Left cardiac atrium (tissue), 4 donors: ENCODE measurements at places on chromosomes 3 and 15. TPM values are rescaled to one million over a fixed set of nuclear protein-coding genes. Genes with fewer than 3 reads are reported as not detected.
A peak's percentile ranks its signal among the peaks of the same experiment; 100 is the strongest.

GNAT1 gene
- total RNA-seq: not detected

CCR2 gene
- 1.9 TPM for total RNA-seq

HRG gene
- total RNA-seq: not detected

LYZL4 gene
- not detected for total RNA-seq

NR1I2 gene
- total RNA-seq: 0.09 TPM

UBA7 gene
- total RNA-seq: 23.9 TPM

ANP32A gene
- total RNA-seq: 118 TPM

ANO10 gene
- 16.7 TPM for total RNA-seq

WDR72 gene
- total RNA-seq: 0.10 TPM

POLR2M gene
- total RNA-seq: 51.2 TPM

NGLY1 gene
- total RNA-seq: 31.5 TPM

MUSTN1 gene
- total RNA-seq: 33.4 TPM

GRCh38 chr3:176974279-176974678 lies 223.0 kb downstream of the TBL1XR1 start:
- DNase-seq: no peak

DNA sequence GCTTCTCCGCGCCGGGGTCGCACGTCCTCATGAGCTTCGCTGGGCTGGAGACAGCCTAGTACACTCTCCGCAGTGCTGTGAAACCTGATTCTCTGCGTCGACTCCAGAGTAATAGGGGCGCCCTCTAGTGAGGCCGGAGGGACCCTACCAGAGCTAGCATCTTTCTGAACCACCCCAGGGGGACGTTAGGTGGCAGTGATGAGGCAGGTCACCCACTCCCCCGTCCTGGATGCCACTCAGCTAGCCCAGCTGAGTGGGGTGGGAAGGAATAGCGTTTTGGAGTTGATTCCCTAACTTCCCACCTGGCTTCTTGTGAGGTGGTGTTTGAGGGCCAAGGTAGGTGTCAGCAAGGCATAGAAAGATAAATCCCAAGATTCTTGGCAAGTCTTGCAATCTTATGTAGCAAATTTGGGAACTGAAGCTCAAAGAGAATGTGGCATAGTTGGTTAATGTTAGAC lies 4.0 kb downstream of the DUOXA2 start:
- peak; percentile 90 for DNase-seq

DNA sequence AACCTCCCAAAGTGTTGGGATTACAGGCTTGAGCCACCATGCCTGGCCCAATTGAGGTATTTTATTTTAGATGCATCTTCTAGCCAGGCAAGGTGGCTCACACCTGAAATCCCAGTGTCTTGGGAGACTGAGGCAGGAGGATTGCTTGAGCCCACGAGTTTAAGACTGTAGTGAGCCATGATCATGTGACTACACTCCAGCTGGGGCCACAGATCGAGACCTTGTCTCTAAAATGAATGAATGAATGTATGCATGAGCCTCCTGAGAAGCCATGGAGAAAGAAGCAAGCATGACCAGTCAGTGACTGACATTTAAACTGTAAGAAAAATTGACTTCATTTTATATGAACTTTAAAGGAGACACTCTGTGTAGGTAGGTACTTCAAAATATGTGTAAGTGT lies 105.7 kb downstream of the ZNF609 start:
- DNase-seq: no peak

DNA sequence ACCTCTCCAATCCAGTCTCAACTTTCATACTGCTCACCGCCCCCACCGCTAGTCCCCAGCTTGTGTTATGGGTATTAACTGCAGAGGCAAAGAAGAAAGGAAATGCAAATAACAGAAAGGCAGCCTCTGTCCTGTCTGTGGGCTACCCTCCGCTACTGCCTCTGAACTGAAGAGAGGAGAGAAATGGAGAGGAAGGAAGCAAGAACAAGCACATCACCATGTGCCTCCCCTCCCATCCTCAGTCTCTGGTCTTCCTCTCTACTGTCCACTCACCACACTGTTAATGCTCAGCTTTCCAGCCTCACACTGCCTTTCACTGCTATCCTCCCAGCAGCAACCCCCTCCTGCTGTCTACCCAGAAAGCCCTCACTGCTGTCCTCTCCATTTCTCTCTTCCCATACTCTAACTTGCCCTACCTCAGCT lies 139.0 kb upstream of the SLC2A2 start:
- no peak for DNase-seq

- peak; percentile 24 for DNase-seq
Measured at GRCh38 chr3:87260270-87260669, 16.1 kb downstream of the POU1F1 start.

- DNase-seq: no peak
Measured at GRCh38 chr3:135567223-135567622, 398.3 kb upstream of the PPP2R3A start.

DNA sequence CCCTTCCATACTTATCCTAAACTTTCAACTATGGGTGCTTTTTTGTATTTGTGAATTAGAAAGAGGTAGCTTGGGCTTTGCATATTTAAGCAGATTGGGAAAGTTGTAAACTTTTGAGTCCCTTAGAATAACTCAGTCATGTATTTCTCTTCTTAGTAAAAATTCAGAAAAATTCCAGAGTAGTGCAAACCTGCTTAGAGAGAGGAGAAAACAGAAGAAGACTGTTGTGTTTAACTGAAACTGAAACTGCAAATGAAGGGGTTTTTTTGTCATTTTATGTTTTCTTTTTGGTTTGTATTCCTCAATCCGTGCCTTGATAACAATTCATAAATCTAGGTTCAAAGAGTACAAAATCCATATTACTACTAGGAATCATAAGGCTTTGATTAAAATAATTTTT lies 31.3 kb downstream of the CD200 start:
- no peak for DNase-seq

- DNase-seq: no peak
Measured at GRCh38 chr3:125959317-125960065, 9.5 kb upstream of the ROPN1B start.

DNA sequence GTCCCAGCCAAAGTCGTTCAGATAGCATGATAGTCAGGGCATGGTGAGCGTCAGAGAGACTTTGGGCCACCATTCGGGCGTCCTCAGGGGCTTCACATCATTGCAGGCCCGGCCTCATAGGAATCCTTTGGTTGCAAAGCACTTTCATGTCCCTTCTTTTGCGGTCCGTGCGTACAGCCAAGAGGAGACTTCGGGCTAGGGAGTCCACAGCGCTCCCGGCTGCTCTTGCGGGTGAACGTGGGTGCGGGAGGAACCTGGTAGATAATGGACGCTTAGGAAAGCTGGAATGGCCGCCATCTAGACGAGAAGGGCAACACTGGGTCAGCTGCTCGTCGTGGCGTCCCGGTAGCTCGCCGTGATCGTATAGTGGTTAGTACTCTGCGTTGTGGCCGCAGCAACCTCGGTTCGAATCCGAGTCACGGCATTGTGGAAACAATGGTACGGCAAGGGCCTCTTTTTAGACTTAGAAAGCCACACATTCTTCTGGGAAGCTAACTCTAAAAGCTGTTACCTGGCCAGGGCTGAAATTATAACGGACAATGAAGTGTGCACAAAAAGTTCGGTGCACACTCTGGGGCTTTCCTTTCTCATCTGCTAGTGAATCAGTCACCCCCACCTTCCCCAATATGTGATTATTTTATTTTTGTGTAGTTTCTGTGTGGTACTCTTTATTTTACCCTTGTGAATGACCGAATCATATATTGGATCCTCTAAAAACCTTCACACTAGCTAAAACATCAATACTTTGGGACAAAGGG lies 13.2 kb upstream of the SHF start:
- DNase-seq: peak; percentile 83

- DNase-seq: no peak
Measured at GRCh38 chr3:8760091-8760490, 9.3 kb downstream of the OXTR start.

- no peak for DNase-seq
Measured at GRCh38 chr3:111636366-111636885, 41.3 kb upstream of the ZBED2 start.

DNA sequence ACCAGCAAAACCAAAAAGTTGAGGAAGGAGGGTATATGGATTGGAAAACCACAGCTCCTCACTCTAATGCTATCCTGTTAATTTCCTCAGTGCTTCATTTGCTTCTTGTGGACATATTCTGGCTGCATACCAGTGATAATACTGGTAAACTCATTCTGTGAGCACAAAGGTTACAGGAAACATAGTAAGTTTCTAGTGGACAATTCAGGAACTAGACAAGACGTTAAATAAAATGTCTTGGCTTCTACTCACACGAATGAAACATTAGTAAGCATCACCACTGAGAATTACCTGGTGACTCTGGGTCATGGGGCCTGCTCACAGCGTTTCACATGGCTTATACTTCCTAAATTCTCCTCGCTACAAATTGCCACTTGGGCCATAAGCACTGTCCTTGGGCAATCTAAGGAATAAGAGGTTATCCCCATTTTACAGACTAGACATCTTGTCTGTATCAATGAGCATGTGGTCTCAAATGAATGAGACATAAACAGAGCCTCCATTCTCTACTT lies 20.1 kb upstream of the PPIB start:
- no peak for DNase-seq

GRCh38 chr15:92883163-92883875 lies 16.8 kb upstream of the CHD2 start:
- DNase-seq: peak; percentile 48

DNA sequence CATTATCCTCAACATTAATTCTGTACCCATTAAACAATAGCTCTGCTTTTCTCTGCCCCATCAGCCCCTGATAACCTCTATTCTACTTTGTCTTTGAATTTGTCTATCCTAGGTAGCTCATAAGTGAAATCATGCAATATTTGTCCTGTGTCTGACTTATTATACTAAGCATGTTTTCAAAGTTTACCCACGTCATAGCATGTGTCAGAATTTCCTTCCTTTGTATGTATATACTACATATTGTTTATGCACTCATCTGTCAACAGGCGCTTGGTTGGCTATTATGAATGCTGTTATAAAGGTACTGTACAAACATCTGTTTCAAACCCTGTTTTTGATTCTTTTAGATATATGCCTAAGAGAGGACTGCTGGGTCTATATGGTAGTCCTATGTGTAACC lies 18.2 kb downstream of the CSNK1G1 start:
- DNase-seq: no peak

GRCh38 chr3:26639339-26639738 lies 16.8 kb downstream of the LRRC3B start:
- no peak for DNase-seq

- DNase-seq: no peak
Measured at GRCh38 chr3:74904646-74905045, 290.2 kb upstream of the CNTN3 start.

DNA sequence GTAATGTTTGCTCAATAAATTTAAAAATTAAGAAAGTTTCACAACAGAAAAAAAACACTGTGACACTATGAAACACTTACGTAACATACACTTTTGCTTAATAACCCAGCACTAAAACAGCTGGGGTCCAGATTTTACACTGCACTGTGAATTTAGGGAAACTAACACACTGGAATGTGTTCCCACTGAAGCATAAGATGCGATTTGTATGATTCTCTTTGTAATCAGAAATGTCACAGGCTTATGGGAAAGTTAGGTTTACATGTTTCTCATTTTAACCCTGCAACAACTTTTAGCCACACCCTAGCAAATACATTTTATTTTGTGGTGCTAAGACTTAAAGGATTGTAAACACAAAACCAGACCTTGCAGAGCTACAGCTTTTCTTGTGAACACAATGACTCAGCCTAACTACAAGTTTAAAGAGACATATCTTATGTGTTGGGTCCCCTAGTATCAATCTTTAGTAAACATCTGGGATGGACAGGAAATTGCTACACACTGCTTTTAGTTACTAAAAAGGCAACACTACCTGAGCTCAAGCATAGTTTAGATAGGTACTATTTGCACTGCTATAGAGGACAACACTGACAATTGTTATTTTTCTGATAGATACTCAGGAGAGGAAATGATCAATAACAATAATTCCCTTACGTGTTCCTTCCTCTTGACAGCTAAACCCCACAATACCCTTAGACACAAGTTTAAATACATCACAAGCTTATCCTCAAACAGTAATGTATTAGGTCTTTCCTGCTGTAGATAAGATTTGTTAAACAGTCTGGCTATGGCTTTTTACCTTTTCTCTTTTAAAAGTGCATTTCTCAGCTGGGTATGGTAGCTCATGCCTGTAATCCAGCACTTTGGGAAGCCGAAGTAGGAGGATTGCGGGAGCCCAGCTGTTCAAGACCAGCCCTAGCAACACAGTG lies 3.8 kb downstream of the PLD1 start:
- no peak for DNase-seq

DNA sequence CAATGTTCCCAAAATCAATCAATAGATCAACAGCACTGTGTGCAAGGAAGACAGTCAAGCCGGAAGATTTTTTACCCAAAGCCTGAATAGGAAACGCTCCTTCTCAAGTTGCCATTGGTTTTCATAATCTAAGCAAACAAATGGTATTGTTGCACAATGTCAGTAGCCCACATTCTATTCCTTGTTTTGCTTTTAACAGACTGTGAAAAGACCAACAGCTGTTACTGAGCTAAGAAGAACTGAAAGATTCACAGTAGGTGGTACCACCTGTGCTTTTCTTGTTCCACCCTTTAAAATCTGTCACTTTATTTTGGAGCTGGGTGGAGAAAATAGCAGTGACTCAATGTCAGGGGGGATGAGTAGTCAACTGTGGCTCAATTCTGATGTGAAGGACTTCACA lies 357.5 kb upstream of the CADM2 start:
- no peak for DNase-seq

DNA sequence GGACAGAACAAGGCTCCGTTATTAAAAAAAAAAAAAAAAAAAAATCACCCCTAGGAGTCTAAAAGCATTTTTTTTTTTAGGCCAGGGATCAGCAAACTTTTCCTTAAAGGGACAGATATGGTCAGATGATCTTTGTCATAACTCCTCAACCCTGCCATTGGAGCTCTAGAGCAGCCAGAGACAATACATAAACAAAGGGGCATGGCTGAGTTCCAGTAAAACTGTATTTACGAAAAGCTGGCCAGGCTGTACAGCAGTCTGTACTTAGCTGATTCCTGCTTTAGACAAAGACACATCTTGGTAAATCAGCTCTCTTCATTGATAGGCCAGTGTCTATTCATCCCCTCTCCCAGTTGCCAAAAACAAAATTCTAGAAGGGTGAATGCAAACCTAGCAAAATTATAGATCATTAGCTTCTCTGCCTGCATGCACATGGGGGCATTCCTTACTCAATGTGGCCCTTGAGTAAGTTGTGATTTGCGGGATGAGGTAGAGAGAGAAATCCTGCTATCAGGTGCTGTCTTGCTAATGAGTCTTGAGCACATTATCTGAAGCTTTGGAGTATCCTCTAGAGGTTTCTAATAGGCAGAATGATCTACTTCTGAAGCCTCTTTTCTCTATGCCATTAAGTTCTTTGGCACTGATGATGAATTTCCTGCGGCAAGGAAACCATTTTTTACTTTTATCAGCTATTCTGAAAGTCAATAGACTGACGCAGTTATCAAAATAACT lies 35.2 kb downstream of the SENP8 start:
- DNase-seq: no peak

GRCh38 chr3:43180027-43180426 lies 74.1 kb upstream of the POMGNT2 start:
- no peak for DNase-seq

- no peak for DNase-seq
Measured at GRCh38 chr3:175146258-175146657, 287.1 kb downstream of the NAALADL2 start.
